Activated CD4-positive, alpha-beta memory T cell treated with anti-CD3 and anti-CD28 coated beads, Interleukin-2, amount 10 ng/mL, durations not matched to agents 7 days and 5 days (primary cell): ENCODE measurements at places on chromosomes 2 and 18. TPM values are rescaled to one million over a fixed set of nuclear protein-coding genes. Genes with fewer than 3 reads are reported as not detected.

GRCh38 chr2:241558532-241559322 lies at the start of gene BOK:
Gene BOK (plus strand): TSS chr2:241558745. CDS start chr2:241559484, 739 bp downstream.
- DNase-seq = no peak

GRCh38 chr2:76310894-76311633 lies 600.3 kb upstream of the GCFC2 start:
- no peak for DNase-seq

DNA sequence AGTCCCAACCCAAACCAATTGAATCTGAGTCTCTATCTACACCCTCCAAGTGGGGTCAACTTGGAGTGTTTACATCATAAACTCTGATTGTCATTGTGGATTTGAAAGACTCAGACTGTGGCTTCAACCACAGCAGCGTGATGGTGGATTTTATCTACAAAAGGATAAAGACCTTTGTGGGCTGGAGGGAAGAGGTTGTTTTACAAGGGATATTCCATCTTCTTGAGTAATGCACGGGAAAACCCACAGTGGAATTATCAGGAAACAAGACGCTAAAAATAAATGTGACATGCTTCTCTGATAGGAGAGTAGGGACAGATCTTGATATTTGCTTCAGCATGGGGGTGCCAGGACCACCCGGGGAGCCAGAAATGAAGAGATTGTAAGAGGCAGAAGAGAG lies 93.5 kb downstream of the LPIN1 start:
- no peak for DNase-seq

- no peak for DNase-seq
These were observed 68.6 kb downstream of the ZBTB7C start for GRCh38 chr18:48340560-48340959.

DNA sequence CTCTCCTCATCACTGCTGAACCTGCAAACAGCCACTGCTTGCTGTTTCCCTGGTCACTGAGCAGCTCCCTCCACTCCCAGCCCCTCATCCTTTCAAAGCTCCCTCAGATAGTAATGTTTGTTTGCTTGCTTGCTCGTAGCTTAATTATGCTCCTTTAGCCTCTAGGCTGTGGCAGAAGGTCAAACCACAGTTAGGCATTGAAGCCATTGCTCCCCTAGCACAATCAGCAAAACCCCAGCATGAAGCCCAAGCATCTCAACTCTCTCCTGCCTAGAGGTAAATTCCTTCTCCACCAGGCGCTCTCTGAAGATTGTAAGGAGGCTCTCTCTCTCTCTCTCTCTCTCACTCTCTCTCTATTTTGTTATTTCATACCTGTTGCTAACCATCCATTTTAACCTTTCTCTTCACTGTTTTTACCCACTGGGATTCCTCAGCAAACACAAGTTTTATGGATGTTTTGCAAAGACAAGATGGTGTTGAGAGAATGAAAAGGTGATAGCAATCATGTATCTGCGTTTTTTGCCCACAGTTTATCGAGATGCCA lies 135.9 kb upstream of the HNRNPA3 start:
- no peak for DNase-seq

DNA sequence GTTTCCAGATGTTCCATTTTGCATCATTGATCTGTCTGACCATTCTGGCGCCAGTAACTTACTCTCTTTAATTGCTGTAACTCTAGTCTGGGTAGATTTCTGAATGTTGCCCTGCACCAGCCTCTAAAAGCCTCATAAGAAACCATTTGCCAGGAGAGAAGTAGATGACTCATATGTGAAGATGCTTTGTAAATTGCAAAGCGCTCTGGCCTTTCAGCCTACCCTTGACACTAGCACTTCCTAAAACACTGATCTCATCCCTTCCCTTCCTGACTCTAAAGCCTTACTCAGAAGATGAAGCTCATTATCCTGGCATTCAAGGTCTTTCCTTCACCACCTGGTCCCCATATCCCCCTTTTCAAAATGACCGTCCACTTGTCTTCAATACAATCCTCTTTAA lies 193.2 kb upstream of the MEX3C start:
- DNase-seq = no peak

LYG1 gene
- 1.2 TPM for total RNA-seq
